ENCODE measurements at places on chromosomes 2 and 18.

- no peak for DNase-seq
Observed at GRCh38 chr18:59196161-59196725, 23.7 kb upstream of the GRP start.

- no peak for DNase-seq
Observed at GRCh38 chr18:65746936-65747335, 3.9 kb upstream of the CDH7 start.

DNA sequence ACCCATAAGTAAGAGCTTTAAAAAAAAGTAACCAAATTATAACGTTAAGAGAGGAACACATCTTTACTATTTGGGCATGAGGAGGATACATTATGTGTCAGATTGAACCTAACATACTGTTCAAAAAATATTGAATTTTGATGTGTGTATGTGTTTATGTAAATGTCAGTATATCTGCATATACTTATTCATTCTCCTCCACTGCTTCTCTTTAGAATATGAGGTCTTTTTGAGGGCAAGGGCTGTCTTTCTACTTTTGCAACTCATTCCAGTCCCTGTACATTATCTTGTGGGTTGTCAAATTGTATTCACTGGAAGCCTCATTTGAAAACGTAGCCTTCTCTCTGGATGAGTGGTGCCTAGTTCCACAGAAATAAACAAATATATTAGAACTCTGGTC is 509.4 kb upstream of the HNMT start:
- no peak for DNase-seq

- no peak for DNase-seq
Observed at GRCh38 chr2:194705398-194705797, 951.6 kb upstream of the SLC39A10 start.

GRCh38 chr2:120310136-120310535 is 35.8 kb upstream of the INHBB start:
- DNase-seq = no peak

DNA sequence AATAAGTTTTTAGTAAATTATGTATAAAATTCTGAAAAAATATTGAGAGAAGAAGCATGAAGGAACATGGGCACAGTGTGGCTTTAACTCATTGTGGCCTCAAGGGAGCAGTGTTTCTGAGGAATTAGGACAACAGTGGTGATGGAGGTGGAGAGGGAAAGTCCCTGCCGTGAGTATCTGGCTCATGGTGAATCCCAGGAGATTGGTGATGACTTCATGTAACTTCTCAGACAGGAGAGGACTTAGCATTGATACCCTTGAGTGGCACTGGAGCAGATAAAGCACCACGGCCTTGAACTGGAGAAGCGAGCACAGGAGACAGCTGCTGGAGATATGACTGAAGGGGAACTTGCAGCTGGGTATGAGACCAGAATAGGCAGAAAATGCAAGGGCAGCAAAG is 35.0 kb upstream of the LRP1B start:
- peak; percentile 47 for DNase-seq

- no peak for DNase-seq
Observed at GRCh38 chr18:75109819-75110218, 99.1 kb downstream of the PTGR3 start.

GRCh38 chr2:143907801-143908200 is 612.1 kb downstream of the ZEB2 start:
- no peak for DNase-seq

DNA sequence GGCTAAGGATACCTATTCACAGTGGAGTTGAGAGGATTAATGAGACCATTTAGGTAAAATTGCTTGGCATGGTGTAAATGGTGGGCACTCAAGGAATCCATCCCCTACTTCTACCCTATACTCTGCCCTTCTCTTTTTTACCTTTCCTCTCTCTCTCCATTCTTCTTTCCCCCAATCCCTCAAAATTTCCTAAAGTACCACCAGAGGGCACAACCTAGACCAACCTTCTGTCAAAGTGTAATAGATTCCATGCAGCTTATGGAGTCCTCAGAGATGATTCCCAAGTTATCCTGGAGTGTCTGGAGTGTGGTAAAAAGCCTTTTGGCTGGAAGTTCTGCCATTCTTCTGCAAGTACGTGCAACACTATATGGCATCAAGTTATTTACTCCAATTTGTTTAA is 33.0 kb upstream of the CCDC195 start:
- no peak for DNase-seq

- DNase-seq = no peak
Observed at GRCh38 chr2:3601561-3602271, 6.8 kb downstream of the COLEC11 start.

DNA sequence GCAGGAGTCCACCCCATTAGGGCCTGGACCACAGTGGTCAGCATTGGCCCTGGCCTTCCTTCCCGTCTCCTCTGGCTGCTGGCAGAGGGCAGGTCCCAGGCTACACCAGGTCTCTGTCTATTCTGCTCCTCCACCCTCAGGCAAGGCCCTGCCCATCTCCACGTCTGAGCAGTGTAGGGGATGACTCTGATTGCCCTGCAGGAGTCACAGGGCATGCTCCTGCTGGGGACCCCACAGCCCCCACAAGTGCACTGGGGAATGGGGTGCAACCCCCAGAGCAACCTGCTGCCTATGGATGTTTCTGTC is 40.0 kb downstream of the STK25 start:
- no peak for DNase-seq

GRCh38 chr2:134336921-134337320 is 83.0 kb downstream of the MGAT5 start:
- DNase-seq = no peak

DNA sequence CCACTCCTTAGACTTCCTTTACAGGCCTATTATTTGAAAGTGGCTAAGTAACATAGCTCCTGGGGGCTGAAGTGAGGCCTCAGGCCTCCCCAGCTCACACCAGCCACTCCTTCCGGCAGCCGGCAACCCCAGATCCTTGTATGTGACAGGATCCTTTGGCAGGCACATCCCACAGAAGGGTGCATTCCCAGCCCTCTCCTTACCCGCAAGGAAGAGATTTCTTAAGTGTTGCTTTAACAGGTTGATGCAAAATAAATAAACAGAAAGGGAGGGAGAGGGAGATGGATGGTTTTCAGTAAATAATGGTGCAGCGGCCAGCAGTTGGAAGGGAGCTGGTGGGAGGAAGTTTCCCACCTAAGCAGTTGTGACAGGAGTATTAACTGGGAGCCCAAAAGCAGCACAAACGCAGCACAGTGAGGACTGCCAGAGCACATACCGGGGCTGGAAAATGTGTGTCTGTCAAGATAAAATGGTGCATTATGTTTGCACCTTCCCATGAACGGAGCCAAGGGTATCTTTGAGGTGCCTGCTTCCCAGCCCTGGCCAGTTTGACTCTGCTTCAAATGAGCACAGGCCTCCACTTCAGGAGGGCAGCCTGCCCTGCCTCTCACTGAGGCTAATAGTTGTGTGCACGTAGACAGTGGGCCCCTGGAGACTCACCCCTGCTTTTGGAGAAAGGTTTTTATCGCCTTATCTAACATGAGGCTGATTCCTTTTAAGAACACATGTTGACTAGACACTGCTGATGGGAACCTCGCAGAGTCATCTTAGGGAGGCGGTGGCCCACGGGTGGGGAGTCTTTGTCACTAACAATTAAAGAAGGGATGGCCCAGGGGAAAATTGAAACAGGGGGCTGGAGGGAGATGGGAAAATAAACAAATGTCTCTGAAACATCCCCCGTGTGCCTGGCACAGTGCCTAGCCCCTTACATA is 32.8 kb downstream of the NRP2 start:
- DNase-seq = no peak

- no peak for DNase-seq
Observed at GRCh38 chr18:76687304-76687962, 134.9 kb upstream of the ZNF236 start.

Data from T1000 (cell line).